COR-L47 (cell line): ENCODE measurements at places on chromosomes 1 and 21.

DNA sequence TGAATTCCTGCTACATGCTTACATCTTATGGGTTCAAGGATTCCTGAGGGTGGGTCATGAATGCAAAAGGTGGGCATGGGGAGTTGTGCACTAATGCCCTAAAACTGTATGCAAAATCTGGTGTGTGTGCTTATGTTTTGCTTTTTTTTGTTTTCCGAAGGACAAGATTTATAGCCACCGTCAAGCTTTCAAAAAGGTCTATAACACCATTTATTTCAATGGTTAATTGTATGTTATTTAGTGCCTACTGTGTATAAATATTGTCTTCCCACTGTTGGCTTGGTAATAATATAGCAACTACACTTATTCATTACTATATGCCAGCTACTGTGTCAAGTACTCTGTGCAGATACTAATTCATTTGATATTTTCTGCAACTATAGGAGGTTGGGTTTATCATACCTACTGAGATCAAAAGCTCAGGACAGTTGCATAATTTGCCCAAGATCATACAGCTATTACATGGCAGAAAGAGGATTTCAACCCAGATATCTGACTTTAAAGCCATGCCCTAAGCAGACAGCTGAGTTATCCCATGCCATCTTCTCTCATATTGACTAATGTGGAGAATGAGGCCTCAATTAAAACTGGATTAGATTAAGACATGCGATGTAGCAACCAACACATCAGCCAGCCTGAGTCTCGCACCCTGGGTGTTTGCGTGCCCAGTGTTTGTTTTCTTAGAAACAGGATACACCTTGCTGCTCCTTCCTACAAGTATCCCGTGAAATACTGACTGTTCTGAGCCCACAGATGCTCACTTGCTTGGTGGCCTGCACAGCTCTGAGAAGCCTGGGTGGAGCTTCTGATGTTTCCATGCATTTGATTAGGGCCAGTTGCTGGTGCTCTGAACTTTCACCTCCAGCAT, 34.6 kb downstream of the GADD45A start:
- DNase-seq, result peak; percentile 52

- no peak for DNase-seq
Measured at GRCh38 chr1:19222979-19223824, 13.1 kb upstream of the UBR4 start.

DNA sequence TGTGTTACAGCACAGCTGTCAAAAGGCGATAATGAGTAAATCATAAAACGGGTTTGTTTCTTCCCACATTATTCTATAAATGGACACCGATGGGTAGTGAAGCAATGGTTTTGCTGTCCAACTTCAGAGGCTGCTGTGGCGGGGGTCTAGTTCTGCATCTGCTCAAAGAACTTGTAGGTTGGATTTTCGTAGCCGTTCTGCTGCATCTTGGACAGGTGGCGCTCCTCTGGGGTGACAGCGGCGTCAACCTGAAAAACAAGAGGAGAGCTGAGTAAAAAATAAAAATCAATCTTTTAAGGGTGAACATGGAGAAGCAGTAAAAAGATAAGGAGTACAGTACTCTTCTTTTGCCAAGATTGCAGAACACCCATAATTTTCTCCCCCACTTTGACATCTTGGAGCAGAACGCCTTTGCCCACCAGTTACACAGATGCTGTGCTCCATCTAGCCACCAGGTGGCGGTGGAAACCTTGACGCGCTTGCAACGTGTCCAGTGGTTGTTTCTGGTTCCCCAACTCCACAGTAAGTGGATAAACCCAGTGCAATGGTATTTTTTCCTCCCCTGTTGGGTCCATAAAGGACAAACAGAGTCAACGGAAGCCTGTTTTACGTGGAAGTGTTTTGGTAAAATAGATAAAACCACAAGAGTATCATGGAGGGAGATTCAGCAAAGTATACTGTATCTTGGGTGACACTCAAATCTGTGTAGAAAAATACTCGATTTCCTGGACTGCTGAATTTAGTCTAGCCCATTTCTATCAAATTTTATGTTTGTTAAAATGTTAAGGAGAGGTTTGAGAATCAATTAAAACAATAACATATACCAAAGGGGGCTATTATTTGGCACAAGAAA, 147.0 kb downstream of the GABPA start:
- peak; percentile 60 for DNase-seq

- no peak for DNase-seq
Measured at GRCh38 chr1:20686883-20687725, 25.9 kb upstream of the DDOST start.

- DNase-seq, result no peak
Measured at GRCh38 chr1:27638047-27638734, 3.2 kb upstream of the FGR start.

DNA sequence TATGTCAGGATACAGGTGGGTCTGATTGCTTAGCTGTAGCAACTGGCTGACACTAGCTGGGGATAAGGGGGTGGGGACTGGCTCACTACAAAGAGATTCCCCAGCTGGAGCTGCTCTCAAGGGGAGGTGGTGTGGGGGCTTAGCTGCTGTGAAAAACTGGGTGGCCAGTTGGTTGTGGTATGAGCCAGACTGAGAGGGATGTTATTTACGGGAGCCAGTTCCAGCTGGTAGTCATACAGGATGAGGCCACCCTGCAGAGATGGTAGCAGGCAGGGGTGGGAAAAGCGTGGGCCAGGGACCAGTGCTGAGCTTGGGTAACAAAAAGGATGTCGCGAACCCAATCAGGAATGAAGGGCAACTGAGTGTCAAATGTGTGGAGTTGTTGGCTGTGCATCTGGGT, 204.0 kb upstream of the C21orf91 start:
- no peak for DNase-seq

- no peak for DNase-seq
Measured at GRCh38 chr1:214505134-214505533, 46.3 kb downstream of the PTPN14 start.

DNA sequence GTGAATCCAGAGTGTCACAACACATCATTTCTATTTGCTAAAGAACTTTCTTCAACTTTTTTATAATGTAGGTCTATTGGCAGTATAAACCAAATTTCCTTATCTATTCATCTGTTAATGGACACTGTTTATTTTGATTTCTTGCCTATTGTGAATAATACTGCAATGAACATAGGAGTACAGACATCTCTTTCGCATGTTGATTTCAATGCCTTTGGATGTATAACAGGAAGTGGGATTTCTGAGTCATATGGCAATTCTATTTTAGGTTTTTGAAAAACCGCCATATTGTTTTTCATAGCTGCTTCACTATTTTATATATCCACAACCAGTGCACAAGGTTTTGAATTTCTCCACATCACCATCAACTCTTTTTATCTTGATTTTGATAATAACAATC, 198.7 kb downstream of the KCNT2 start:
- no peak for DNase-seq

DNA sequence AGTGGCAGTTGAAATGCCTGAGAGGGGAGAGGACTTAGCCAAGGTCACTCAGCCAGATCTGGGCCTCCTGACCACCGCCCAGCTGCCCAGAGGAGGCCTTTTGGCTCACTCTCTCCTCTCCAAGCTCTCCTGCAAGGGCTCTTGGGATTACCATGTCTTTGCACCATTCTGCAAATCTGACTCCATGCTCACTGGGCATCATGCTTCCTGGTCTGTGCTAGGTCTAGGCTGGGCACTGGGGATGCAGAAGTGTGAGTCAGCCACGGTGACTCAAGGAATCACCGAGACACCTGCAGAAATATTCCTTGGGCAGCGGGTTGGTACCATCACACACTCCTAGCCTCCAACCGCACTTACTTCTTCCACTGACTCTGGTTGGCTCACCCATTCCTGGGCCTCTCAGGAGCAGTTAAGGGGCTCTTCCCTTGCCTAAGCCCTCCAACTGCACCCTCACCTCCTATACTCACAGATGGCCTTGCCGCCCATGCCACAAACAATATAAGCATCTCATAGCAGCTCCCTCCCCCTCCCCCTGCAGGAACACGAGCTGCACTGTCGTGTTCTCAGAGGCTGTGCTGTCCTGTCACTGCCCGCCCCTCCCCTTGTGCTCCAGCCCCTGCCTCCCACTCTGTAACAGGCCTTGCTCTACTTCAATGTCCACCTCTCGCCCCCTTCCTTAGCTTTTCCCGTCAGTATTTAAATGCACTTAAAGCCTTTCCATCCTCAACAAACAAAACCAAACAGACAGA, 34.8 kb downstream of the CDCP2 start:
- no peak for DNase-seq

DNA sequence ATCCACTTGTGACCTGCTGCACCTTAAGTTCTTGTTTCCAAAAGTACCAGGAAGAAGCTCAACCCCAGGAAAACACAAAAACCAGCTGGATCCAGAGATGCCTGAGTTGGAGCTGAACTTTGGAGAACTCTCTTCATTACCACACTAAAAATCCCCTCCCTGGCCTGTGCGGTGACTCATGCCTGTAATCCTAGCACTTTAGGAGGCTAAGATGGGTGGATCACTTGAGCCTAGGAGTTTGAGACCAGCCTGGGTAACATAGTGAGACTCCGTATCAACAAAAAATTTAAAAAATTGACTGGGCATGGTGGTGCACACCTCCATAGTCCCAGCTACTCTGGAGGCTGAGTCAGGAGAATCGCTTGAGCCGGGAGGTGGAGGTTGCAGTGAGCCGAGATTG, 6.2 kb downstream of the MAP1LC3C start:
- DNase-seq, result no peak

DNA sequence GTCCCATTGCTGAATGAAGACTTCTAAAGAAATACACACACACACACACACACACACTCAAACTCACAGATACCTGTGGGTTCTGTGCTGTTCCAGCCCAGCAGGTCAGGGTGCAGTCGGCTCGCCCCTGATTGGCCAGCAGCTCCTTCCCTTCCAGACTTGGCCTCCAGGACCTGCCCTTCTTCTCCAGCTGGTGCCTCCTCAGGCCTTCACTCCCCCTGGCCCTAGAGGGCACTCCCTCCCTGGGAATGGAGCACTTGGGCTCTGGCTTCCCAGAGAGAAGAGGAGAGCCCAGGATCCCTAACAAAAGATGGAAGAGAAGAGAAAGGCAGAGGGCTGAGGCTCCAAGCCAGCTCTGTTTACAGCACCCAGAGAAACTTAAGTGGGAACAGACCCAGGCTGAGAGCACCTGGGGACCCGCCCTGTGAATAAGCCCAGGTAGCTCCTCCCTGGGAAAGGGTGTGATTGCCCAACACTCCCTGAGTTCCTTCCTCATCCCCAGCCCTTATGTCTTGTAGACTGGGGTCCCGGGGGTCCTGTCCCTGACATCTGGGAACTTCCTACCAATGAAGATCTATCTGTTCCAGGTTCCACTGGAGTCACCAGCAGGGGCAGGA, at the start of gene PGLYRP3:
PGLYRP3 (minus strand) TSS at position 383 of the 617 bp plus-strand sequence. CDS start 2,287 bp downstream, outside the sequence.
- DNase-seq, result no peak

DNA sequence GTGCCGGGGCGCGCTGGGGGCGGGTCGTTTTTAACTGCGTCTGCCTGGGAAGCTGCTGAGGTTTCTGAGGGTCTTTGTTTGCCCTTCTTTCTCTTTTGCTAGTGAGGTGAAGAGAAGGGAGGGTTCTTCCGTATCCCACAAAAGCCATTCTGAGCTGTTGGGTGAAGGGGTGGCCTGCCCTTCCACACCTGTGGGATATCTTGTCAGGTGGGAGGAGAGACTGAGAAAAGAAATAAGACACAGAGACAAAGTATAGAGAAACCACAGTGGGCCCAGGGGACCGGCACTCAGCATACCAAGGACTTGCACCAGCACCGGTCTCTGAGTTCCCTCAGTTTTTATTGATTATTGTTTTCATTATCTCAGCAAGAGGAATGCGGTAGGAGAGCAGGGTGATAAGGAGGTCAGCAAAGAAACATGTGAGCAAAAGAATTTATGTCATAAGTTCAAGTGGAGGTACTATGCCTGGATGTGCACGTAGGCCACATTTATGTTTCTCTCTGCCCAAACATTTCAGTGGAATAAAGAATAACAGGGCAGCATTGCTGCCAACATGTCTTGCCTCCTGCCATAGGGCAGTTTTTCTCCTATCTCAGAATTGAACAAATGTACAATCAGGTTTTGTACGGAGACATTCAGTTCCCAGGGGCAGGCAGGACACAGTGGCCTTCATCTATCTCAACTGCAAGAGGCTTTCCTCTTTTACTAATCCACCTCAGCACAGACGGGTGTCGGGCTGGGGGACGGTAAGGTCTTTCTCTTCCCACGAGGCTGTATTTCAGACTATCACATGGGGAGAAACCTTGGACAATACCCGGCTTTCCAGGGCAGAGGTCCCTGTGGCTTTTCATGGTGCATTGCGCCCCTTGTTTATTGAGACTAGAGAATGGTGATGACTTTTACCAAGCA, 972 bp downstream of the PGBD2 start:
- no peak for DNase-seq

DNA sequence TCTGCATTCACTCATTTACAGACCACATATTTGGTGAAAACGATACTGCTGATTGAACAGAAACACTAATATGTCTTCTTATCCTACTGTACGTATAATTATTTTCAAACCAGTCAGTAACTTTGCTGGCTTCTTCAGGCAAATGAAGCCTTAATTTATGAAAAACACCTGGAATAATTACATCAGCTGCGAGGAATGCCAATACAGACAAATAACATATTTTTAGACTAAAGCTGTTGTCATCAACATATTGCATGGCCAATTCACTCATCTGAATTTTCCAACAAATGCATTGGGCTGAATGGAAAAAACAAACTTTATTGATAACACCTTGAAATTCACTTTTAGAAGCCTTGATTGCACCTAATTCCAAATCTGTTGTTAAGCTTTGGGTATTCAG, 165.9 kb downstream of the HLX start:
- no peak for DNase-seq

- DNase-seq, result no peak
Measured at GRCh38 chr1:217393896-217394295, 237.0 kb downstream of the GPATCH2 start.

GRCh38 chr1:5909576-5910275, 82.5 kb downstream of the NPHP4 start:
- no peak for DNase-seq

- DNase-seq, result no peak
Measured at GRCh38 chr1:113147073-113147625, 74.2 kb downstream of the LRIG2 start.

DNA sequence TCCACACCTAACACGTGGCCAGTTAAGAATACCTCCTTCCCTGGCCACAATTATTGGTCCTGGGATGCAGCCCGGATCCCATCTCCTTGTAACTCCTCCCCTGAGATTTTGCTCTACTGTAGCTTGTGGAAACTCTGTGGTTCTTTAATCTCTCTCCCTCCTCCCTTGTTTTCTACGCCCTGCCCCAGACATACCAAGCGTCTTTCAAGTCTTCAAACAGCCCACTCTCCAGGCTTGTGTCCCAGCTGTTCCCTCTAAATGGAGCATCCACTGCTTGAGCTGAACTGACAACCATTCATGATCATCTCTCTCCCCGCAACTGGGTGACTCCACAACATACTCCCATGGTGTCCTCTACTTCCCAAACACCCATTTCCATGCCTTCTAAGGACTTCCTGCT, 111.6 kb downstream of the SIPA1L2 start:
- DNase-seq, result no peak

GRCh38 chr1:15355968-15356625, 53.6 kb upstream of the EFHD2 start:
- DNase-seq, result no peak

- DNase-seq, result no peak
Measured at GRCh38 chr1:30610917-30611316, 112.5 kb downstream of the MATN1 start.

GRCh38 chr1:201885531-201886075, 3.1 kb upstream of the SHISA4 start:
- DNase-seq, result no peak

- no peak for DNase-seq
Measured at GRCh38 chr21:34830386-34831170, 161.8 kb downstream of the CLIC6 start.

GRCh38 chr1:27603309-27603680, 649 bp downstream of the AHDC1 start:
- no peak for DNase-seq
